Stimulated activated CD4-positive, alpha-beta T cell treated with anti-CD3 and anti-CD28 coated beads, Interleukin-2, amount 100 ng/mL, for 4 hours (primary cell): ENCODE measurements at places on chromosomes 1 and 21.

DNA sequence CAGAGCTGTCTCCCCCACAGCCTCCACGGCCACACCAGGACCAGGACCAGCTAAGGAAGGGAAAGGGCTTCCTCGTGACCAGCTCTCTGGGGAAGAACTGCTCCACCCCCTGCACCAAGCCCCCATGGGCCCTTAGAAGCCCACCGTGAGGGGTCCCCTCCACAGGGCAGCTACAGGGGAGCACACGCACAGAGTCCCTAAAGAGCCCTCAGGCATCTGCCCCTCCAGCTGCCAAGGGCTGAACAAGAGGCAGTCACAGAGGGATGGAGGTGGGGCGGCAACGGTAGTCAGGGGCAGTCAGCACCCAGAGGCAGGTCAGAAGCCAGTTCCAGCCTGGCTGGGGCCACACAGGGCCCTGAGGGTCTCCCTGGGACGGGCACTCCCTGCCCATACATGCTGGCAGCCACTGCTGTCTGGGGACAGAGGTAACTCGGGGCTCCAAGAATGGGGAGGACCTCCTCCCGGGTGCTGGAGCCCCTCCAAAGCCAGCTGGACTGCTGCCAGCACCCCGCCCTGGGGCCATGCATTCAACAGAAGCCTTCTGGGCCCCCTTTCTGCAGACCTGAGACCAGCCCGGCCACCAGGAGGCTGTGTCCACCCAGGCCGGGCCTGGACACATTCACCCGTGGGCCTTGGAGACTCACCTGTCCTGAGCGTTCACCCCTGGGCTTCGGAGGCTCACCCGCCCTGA lies 18.7 kb downstream of the SLC19A1 start:
- DNase-seq: no peak

- no peak for DNase-seq
Observed at GRCh38 chr1:109357616-109358015, 40.1 kb downstream of the SORT1 start.

DNA sequence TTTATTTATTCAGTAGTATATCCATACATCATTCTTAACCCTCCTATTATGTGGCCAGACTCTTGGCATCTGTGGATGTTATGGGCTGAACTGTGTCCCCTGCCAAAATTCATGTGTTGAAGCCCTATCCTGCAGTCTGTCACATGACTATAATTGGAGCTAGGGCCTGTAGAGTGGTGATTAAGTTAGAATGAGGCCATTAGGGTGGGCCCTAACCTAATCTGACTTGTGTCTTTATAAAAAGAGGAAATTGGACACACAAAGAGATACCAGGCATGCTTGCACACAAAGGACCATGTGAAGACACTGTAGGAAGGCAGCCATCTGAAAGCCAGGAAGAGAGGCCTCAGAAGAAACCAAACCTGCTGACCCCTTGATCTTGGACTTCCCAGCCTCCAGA lies 6.6 kb downstream of the ZMYND12 start:
- DNase-seq: no peak

DNA sequence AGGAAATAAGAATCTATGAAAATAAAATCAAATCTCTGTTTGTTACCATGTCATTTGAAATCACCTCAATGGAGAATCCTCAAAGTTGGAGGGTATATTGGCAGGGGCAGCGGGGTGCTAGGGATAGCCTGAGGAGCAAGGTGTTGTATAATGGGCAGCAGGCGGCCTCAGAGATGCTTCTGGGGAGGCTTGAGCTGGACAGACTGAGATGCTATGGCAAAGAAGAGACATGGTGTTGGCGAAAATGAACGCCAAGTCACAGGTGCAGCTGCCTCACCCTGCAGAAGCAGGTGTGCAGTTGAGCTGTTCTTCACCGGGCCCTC lies 3.1 kb upstream of the SLC1A7 start:
- DNase-seq: no peak

DNA sequence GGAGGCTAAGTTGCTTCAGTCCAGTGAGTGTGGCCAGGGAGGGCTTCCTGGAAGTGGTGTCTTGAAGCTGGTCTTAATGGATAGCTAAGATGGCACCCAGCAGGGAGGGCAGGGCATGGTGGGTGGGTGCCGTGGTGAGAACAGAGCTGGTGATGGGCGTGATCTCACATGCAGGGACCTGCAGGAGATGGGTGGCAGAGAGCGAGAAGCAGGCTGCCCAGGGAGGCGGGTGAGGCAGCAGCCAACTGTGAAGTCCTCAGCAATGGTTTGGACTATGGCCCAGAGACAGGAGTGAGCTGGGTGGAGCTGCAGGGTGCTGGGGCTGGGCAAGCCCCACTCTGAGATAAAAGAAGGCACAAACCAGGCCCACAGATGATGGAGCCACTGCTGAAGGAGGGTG lies 50.7 kb downstream of the UMODL1 start:
- DNase-seq: no peak

- no peak for DNase-seq
Observed at GRCh38 chr1:238690415-238690814, 696.0 kb upstream of the CHRM3 start.

DNA sequence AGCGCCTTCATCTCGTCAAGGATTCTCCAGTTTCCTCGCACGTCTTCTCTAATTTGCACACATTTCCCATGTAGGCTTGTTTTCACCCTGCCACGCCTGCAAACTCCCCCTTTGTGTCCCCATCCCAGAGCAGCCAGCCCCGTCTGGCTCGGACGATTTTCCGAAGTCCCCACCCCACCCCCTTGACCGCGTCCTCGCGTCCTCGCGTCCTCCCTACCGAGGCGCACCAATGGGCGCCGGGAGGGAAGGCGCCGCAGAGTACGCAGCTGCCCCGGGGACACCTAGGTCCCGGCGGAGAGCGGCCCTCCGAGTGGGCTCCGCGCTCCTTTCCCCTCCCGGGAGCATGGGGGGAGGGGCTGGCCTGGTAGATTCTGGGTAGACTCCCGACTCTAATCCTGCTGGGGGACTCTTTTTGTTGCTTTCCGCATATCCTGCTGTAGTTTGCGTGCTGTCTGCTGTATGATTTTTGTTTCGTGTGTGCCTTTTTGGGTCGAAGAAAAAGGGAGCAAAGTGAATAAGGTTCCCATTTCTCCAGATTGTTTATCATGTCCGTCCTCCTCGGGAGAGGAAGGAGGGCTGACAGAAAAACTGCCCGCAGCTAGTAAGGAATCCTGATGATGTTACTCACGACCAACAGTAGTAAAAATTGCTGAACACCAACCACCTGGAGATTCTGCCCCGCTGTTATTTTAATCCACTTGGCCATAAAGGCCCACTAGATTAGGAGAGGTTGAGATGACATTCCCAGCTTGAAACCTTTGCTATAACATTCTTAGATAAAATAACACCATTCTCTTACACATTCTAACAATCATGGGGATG lies 1.5 kb downstream of the CACHD1 start:
- no peak for DNase-seq

- no peak for DNase-seq
Observed at GRCh38 chr1:182301467-182302198, 90.0 kb downstream of the GLUL start.

- no peak for DNase-seq
Observed at GRCh38 chr1:155200920-155201319, 6.8 kb downstream of the THBS3 start.

GRCh38 chr1:151293093-151293492 lies 11.0 kb downstream of the ZNF687 start:
- DNase-seq: no peak

DNA sequence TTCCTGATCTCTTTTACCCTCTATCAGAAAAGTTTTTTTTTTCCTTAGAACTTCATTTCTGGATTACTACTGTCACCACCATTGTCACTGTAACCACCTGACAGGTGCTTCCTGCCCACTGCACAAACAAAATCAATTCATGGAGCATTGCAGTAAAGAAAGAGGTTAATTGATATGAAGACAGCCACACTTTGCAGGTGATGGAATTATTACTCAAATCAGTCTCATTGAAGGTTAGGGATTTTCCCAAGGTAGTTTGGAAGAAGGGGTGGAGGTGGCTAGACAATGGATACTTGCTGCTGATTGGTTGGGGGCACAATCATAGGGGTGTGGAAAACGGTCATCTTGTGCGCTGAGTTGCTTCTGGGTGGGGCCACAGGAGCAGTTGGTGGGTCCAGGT lies 230.8 kb upstream of the CACYBP start:
- DNase-seq: no peak

GRCh38 chr1:185500001-185500626 lies 183.1 kb upstream of the IVNS1ABP start:
- DNase-seq: peak; percentile 2

DNA sequence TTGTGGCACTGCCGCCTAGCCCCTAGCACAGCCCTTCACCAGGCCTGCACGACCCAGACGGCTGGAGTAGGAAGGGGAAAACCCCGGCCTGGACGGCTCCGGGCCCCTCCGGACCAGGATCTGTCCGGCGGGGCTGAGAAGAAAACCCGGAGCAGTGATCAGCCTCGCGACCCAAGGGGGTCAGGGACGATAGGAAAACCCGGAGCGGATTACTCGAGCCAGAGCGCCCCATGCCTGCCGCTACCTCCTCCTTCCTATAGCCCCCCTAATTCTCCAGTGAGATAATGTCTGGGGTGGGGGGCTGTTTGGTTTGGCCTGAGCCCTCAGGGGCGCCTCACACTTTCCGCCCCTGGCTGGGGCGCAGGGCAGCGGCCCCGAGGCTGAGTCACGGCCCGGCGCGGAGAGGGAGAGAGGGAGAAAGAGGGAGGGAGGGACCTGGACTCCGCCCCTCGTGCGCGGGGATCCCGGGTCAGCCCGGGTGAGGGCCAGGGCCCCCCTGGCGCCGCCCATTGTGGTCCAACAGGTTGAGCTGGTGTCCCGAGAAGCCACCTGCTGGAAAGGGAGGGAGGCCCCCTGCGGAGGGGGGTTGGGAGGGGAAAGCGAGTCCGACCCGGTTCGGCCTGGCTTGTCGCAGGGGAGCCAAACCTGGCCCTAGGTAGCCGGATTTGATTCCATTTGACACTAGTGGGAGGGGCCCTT lies 1.7 kb upstream of the ZBTB7B start:
- peak; percentile 62 for DNase-seq

GRCh38 chr1:59079434-59080140 lies 217.3 kb upstream of the FGGY start:
- DNase-seq: no peak

- no peak for DNase-seq
Observed at GRCh38 chr1:229507502-229507901, 639 bp downstream of the NUP133 start.

DNA sequence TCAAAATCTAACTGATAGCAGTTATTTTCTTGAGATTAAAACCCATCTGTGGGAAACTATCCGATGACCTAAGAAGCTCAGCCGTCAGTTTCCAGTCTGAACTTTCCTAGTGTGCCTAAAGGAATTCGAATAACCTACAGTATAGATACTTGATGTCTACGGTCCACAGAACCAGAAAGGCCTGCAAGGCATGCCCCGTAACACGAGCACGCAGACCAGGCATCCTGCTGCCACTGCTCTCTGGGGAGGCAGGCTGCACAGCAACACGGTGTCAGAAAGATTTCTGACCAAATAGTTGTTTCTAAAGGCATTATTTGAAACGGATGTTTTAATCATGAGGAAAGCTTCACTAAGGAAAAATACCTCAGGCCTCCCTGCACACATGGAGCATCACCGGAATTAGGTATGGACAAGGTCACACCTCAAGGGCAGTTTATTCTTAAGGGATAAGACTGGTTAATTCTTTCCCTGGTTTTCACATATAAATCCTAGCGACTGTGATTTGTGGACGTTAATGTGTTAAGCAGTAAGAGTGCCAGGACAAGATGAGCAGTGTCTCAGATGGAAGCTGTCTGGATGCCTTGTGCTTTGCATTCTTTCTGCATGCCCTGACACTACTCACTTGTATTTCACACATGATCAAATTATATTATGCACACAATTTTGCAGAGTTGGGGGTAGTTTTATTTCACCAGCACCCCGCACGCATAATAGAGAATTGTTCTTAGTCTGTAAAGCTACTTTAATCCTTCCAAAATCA lies 49.0 kb upstream of the NADK start:
- no peak for DNase-seq

- DNase-seq: no peak
Observed at GRCh38 chr1:240149484-240150094, 57.9 kb downstream of the FMN2 start.

GRCh38 chr1:34900775-34901502 lies 28.5 kb downstream of the DLGAP3 start:
- DNase-seq: no peak

- DNase-seq: no peak
Observed at GRCh38 chr1:22778862-22779520, 68.4 kb downstream of the EPHB2 start.

DNA sequence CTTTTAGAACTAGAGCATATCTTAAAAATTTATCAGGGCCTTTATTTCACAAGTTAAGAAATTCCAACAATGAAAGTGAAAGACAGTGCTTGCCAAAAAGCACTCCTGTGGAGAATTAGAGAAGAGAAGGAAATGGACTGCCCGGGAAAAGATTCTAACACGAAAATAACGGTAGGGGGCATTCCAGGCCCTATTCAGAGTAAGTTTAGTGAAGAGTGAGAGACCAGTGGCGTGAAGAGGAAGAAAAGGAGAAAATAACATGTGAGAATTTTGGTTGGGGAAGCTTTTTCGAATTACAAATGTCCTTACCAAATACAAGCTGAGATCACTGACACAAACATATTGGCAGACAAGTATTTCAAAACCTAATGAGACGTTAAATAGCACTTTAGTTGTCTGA lies 38.4 kb upstream of the RBM34 start:
- DNase-seq: no peak

DNA sequence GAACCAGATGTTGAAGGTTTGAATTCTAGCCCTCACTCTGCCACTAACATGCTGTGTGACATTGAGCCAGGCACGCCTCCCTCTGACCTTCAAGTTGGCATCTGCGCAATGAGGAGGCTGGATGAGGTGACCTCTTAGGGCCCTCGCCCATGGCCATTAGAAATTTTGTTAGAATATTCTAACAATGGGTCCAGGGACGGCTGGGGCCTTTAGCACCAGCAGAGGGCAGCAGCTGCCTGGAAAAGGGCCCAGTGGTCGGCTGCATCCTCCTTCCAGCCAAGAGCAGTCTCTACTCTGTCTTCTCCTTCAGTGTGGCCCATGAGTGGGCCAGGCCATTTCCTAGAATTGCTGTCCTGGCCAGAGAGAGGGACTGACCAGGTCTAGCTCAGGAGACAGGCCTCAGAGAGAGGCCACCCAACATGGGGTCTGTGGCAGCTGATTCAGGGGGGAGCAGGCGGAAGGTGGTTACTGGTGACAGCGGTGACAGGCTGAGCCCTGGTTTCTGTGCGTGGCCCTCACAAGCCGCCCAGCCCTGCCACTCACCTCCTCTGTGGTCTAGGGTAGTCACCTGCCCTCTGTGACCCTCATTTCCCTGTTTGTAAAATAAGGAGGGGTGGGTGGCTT lies 101.3 kb upstream of the ACTL8 start:
- no peak for DNase-seq

GRCh38 chr1:181083842-181084605 lies 4.5 kb upstream of the IER5 start:
- DNase-seq: peak; percentile 53

- no peak for DNase-seq
Observed at GRCh38 chr1:76257823-76258222, 183.3 kb downstream of the ST6GALNAC3 start.

DNA sequence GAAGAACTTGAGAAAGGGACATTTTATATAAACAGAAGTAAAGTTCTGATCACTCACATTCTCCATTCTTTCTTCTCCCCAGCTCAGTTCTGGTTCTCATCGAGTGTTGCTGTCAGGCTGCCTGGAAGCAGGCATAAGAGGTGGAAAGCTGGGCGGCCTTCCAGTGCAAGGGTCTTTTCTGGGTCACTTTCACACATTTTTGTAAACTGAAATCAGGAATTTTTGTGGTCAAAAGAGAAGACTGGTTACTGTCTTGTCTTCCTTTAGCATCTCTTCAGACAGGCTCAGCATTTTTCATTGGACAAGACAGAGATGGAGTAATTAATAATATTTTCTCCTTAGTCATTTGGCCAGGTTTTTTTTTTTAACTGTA lies 93.7 kb downstream of the CTH start:
- DNase-seq: no peak

- DNase-seq: no peak
Observed at GRCh38 chr1:11670747-11671146, 6.7 kb downstream of the FBXO6 start.
